Left colon (tissue), 2 donors: ENCODE measurements at places on chromosomes 12 and 14. TPM values are rescaled to one million over a fixed set of nuclear protein-coding genes. Genes with fewer than 3 reads are reported as not detected.

GRCh38 chr12:6277982-6278438 lies 32.5 kb upstream of the PLEKHG6 start:
- DNase-seq, result peak; percentile 69

DNA sequence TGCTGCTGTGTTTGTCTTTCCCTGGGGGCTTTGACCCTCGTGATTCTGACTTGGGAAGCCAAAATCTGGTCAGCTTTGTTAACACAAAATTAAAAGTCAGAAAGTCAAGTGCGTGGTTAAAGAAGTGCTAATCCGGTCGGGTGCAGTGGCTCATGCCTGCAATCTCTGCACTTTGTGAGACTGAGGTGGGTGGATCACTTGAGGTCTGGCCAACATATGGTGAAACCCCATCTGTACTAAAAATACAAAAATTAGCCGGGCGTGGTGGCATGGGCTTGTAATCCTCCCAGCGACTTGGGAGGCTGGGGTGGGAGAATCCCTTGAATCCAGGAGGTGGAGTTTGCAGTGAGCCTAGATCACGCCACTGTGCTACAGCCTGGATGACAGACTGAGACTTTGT lies 844.6 kb downstream of the VRK1 start:
- DNase-seq, result no peak

GRCh38 chr14:102605029-102605428 lies 12.6 kb downstream of the RCOR1 start:
- DNase-seq, result no peak

DNA sequence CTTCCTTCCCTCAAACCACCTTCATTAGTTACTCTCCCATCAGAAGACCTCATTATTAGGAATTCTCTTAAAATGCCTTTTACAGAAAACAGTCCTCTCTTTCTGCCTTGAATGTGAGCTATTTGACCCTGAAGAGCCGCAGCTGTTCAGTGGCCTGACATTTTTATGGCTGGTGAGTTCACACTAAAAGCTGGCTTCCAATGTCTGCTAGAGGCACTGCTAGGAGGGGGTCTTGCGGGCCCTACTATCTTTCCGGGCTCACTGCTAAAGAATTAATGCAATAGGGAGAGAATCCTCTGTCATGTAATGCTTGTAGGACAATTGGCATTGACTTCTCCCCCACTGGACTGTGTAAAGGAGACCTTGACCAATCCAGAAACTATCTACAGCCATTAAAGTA lies 87.7 kb downstream of the GPR135 start:
- DNase-seq, result no peak

KIF5A gene
- total RNA-seq, result 0.85 TPM

DNA sequence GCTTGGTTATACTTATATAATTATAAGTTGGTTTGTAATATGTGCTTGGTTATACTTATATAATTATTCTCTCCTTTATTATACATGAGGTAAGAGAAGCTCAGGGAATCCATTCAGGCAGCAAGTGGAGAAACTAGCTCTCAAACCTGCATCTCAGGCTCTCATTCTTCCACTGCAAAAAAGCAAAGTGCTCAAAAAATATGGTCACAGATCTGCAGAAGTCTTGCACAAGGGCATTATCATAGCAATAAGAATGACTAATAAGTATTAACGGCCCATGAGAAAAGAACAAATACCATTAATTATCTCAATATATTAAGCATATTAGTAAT lies 476 bp upstream of the TRAFD1 start:
- no peak for DNase-seq

- DNase-seq, result no peak
Observed at GRCh38 chr12:47888153-47888819, 16.5 kb downstream of the VDR start.

CNTN1 gene
- 3.1 TPM for total RNA-seq

DNA sequence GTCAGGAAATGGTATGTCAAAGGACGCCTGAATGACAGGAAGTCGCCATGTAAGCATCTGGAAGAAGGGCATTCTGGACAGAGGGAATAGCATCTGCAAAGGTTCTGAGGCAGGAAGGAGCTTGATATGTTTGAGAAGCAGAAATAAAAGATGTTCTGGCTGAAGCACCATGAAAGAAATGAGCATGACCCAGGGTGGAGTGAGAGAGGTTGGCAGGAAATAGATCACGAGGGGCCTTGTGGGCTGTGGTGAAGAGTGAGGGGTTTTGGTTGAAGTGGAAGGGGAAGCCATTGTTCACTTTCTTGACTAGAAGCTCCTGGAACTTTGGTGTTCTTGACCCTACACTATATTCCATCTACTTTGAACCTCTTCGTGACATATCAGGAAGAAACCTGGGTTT lies 99.4 kb upstream of the PARP11 start:
- no peak for DNase-seq

DNA sequence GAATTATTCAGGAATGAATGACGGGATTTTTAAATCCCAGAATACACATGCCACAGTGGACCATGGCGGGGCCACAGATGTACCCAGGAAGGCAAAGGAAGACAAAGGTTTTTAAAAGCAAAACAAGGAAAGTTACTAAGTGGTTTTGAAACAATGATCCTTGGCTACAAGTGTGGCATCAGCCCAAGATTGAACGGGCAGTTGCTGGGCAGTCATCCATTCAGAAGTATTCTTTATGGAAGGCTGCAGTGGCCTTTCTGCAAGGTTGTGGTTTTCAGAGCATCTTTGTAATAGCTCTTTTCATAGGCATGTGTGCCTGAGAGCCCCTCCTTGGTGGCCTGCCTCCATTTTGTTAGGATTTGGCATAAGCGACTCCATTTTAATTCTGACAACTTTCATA lies 13.4 kb upstream of the IFI27 start:
- DNase-seq, result no peak

DNA sequence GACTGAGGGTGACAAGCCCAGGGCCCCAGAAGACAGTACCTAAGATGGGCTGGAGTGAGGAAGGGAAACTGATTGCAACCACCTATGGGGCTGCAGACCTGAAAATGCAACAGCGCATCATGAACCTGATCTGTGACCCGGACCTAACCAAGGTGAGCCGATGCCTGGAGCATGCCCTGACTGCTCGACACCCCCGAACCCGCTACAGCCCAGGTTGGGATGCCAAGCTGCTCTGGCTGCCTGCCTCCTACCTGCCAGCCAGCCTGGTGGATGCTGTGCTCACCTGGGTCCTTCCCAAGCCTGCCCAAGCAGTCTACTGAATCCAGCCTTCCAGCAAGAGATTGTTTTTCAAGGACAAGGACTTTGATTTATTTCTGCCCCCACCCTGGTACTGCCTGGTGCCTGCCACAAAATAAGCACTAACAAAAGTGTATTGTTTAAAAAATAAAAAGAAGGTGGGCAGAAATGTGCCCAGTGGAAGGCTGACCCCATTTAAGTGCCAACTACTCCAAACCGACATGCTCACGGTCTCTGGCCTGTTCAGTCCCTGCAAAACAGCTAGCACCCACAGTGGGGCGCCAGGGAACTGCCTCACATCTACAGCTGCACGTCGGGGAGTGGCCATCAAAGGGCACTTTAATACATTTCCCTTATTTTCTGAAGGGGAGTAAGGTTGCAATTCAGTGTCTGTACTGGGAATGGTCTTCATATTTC lies 4.2 kb downstream of the RDH5 start:
- DNase-seq, result peak; percentile 85

FGD6 gene
- total RNA-seq, result 23.8 TPM

- DNase-seq, result no peak
Observed at GRCh38 chr12:34372003-34372402, 349.7 kb downstream of the ALG10 start.

- no peak for DNase-seq
Observed at GRCh38 chr12:80472236-80472635, 28.2 kb downstream of the PTPRQ start.

GRCh38 chr14:103818422-103818821 lies 29.0 kb downstream of the PPP1R13B start:
- DNase-seq, result no peak

DNA sequence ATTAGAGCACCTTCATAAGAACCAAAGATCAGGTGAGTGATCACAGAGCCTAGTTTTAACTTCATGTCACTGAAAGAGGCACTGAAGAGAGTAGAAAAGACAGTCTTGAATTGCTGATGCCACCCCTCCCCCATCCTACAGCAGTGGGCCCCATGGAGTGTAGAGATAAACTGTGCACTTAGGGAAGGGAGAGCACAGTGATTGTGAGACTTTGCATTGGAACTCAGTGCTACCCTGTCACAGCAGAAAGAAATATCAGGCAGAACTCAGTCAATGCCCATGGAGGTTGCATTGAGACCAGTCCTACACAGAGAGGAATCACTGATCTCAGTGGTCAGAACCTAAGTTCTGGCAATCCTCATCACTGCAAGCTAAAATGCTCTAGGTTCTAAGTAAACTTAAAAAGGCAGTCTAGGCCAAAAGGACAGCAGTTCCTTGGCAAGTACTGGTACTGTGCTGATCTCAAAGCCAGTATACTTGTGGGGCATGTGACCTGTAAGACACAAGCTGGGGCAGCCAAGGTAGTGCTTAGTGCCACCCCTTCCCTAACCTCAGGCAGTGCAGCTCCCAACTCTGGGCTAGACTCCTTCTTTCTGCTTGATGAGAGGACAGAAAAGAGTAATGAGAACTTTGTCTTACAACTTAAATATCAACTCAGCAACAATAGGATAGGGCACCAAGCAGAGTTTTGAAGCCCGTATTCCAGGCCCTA lies 94.1 kb downstream of the FSCB start:
- no peak for DNase-seq

DNA sequence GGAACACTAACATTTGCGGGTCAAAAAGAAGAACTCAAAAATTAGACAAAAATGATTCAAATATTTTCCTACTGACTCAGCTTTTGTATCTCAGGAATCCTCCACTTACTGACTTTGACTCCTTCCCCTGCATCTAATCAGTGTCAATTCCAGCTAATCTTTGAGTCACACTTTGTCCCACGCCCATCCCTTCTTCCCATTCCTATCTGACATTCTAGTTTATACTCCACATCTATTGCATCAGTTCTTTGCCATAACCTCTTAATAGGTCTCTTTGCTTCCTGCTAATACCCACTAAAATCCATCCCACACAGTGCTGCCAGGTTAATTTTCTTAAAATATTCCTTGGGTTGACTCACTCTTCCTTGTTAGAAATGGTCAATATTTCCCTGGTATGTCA lies 19.1 kb downstream of the BBS10 start:
- no peak for DNase-seq

DNA sequence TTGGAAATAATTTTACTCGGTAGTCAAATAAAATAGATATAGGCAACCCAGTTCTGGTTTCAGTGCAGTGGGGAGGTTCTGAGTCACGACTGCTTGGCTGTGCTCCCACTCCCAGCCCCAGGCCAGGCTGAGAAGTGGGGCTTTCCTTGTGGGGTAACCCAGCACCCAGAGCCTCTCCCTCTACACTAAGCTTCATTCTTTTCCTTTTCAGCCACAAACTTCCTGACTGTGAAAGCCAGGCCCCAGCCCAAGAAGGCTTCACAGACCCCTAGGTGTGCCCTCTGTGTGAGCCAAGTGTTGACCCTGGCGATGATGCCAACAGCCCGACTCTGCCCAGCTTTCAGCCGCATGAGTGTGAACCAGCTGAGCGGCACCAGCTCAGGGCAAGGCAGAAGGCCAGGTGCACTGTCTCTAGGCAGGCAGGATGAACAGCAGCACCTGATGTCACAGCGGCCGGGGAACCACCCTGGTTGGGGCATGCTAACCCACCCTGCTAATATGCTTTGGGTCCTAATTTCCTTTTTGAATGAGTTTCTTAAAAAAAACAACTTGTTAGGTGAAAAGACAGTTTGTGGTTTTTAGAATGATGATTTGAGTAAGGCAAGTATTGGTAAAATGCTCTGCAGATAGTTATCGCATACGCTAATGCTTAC lies 42.2 kb upstream of the ATP23 start:
- DNase-seq, result peak; percentile 55

DNA sequence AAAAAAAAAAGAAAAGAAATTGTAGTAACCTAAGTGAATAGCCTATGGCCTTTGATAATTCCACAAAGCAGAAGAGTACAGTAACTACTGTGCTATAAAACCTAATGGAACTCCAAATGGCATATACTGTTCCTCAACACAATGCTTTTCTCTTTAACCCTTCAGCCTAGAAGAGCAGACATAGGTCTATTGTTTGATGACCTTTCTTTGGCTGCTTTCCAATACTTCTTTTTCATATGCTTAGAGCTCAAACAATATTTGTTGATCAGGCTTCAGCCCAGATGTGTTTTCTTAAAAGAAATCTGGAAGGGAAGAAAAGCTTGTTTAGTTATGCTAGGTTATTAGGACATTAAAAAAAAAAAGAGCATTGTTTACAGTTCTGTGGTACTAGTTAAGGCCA lies 116.4 kb downstream of the NTN4 start:
- DNase-seq, result no peak

MYRFL gene
- 1.3 TPM for total RNA-seq

GRCh38 chr14:55274146-55274545 lies 2.9 kb downstream of the FBXO34 start:
- DNase-seq, result no peak

CDH24 gene
- total RNA-seq, result 3.7 TPM

DNA sequence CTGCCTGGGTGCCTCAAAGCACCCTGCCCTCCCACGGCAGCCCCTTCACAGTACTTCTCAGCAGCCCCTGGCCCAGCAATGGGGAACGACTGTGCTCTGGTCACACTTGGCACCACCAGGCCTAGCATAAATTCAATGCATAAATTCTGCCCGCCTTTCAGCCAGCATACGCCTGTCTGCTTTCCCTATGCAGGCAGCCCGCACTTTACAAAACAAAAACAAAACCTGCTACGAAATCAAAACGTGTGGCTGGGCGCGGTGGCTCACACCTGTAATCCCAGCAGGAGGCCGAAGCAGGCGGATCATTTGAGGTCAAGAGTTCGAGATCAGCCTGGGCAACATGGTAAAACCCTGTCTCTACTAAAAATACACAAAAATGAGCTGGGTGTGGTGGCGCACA lies 33.5 kb downstream of the SNRNP35 start:
- DNase-seq, result no peak

SLC38A1 gene
- 149 TPM for total RNA-seq

RIMBP2 gene
- 5.6 TPM for total RNA-seq

ARG2 gene
- total RNA-seq, result 0.85 TPM

- DNase-seq, result no peak
Observed at GRCh38 chr14:104797115-104798044, 1.8 kb upstream of the AKT1 start.

SLCO1C1 gene
- 1.1 TPM for total RNA-seq

DNA sequence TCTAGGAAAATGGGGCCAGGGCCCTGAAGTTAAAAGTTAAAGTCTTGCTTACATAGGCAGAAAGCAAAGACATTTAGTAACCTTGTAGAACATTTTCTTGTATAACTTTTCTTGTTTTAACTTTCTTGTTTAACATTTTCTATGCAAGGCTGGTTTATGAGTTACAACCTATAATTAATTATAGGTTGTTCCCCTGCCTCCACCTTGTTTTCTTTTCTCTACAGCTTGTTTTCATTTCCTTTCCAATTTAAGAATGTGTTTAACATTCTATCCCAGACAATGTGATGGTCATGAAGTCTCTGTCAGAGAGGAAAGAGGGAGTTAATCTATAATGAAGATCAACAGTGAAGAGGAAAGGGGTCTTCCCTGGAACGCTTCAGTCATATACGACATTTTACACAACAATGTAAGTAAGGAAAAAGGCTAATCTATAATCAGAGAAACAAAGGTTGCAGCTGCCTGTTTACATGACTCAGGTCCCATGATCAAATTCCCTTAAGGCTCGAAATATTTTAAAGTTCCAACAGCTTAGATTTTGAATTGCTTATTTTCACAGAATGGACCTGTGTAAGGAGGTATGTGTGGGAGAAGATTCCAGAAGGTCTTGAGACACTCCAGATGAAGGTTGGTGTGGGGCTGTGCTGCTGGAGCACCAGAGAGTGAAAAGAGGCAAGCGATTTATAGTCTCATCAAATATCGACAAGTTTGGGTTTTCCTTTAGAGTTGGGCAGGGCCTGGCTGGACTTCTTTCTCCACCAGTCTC lies 34.2 kb upstream of the TCL1B start:
- DNase-seq, result no peak

DAO gene
- 4.9 TPM for total RNA-seq

GRCh38 chr14:60327447-60328331 lies 78.7 kb downstream of the PPM1A start:
- peak; percentile 67 for DNase-seq
